ENCODE measurements at places on chromosomes 7 and 10. TPM values are rescaled to one million over a fixed set of nuclear protein-coding genes. Genes with fewer than 3 reads are reported as not detected.

DNA sequence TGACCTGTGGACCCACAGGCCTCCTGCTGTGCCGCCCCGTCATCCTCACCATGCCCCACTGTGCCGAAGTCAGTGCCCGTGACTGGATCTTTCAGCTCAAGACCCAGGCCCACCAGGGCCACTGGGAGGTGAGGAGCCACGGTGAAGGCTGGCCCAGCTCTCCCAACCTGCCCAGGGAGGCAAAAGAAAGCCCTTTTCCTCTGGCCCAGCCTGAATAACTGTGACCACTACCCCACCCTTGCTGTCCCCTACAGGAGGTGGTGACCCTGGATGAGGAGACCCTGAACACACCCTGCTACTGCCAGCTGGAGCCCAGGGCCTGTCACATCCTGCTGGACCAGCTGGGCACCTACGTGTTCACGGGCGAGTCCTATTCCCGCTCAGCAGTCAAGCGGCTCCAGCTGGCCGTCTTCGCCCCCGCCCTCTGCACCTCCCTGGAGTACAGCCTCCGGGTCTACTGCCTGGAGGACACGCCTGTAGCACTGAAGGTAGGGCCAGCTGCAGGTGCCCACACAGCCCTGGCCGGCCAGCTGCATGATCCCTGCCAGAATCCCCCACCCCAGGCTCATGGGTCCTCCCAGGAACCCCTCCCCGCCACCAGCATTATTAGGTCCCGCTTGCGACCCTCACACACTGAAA is 25.5 kb upstream of the SLC29A3 start:
- no peak for DNase-seq

GRCh38 chr10:37758074-37758473 is 99.3 kb downstream of the ZNF248 start:
- DNase-seq, result no peak

DNA sequence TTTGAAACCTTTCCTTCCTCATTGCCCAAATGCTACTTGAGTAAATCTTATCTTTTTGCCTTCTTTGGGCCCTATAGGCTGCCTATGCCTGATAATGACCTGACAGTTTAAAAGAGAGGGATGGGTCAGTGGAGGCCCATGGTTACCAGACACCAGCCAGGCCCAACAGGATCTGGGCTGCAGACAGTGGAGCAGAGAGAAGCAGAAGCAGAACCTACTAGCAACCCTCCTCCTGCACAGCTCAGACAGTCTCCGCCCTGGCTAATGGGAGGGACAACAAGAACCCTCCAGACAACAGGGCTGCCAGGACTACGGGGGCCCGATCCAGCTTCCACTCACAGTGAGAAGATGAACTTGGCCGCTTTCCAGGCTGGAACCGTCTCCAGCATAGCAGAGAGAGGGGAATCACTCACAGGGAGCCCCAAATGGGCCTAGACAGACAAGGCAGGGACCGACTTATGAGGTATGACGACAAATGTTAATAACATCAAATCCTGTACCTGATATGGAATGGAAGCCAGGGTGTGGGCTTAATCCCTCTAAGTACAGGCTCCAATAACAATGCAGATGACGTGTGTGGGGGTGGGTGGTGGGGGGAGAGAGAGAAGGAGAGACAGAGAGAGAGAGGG is 31.7 kb upstream of the DGKI start:
- DNase-seq, result no peak

- DNase-seq, result no peak
These were observed 316.4 kb downstream of the DNAJB6 start for GRCh38 chr7:157652954-157653826.

DNA sequence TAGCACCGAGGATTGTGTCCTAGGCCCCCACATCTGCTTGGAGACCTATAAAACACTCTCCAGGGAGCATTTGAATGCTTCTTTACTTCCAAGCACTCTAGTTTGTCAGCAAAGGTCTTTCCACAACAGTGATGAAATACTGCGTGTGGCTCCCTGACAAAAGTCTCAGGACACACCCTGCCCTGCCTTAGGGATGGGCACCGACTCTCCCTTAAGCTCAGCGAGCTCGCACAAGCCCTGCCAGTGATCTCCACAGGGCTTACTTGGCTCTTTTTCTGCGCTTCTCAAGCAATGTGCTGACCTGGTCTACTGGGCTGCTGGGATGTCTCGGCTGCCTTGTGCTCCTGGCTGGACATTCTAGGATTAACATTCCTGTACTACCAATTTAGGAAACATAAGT is 84.3 kb upstream of the MPP7 start:
- no peak for DNase-seq

GRCh38 chr10:71748671-71749191 is 24.6 kb downstream of the VSIR start:
- no peak for DNase-seq

DNA sequence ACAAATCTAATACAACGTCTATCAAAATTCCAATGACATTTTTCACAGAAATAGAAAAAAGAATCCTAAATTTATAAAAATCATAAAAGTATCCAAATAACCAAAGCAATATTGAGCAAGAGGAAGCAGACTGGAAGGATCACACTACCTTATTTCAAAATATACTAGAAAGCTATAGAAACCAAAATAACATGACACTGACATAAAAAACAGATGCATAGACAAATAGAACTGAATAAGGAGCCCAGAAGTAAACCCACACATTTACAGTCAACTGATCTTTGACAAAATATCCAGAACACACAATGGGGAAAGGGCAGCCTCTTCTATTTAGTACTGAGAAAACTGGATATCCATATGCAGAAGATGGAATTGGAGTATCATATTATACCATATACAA is 217.5 kb downstream of the MACC1 start:
- DNase-seq, result no peak

DNA sequence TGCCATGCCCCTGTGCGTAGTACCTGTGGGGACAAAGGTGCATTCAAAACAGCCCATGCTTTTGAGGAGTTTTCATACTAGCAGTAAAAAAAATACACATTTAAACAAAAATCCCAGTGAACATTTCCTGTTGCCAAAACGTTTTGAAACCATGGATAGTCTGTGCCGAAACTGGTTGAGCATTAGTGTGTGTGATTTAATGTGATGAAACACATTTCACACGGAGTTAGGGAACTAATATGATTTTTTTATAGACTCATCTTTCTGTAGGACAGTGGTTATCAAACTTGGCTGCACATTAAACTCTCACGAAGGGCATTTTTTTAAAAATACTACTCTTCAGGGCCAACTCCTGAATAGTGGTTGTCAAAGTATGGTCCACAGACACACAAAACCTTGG is 111.8 kb upstream of the CREB5 start:
- no peak for DNase-seq

DNA sequence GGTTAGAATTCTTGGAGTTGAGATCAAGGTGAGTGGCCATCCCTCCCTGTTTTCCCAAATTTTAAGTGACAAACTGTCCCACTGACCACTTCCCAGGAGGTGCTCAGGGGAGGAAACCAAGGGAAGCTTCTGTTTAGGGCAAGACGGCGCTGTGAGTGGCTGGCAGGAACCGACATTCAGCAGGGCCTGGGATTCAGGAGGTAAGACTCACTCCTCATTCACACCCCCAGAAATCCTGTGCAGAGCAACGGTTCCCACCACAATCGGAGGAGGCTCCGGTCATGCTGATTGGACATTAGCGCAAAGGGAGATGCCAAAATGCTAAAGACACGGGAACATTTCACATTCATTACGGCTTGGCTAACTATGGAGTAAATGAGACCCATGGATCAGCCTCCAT is 200.9 kb downstream of the GRID1 start:
- DNase-seq, result no peak

- DNase-seq, result no peak
These were observed 27.3 kb upstream of the AFAP1L2 start for GRCh38 chr10:114431414-114432135.

DNA sequence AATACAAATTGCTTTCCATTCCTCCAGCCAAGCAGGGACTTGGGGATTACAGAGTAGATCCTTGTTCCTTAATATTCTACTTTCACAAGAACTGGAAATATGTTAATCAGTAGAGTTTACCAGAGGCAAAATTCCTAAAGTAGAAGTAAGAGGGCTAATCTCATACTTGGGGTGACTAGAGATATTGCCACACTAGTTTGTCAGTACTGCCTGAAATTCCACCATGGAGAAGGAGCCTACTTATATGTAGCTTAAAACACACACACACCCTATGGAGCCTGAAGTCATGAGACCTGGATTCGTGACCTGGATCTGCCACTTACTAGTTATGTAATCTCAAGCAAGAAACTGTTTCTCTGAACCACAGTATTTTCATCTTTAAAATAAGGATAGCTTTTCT is 33.9 kb downstream of the STRIP2 start:
- DNase-seq, result no peak

DNA sequence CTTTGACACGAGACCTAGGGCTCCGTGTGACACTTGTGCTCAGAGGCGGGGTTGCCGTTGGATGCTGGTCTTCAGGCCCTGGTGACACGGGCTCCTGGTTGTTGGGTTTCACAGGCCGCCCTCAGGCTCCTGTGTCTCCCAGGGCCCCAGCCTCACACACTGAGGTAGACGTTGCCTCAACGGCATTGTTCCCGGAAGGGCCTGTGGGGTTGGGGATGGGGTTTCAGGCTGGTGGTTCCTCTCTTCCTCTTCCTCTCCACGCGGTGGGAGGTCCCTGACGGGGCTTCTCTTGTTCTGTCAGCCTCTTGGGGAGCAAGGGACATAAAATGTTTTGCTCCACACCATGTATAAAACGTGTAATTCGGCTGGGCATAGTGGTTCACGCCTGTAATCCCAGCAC is 125.1 kb downstream of the TRRAP start:
- DNase-seq, result no peak

DNA sequence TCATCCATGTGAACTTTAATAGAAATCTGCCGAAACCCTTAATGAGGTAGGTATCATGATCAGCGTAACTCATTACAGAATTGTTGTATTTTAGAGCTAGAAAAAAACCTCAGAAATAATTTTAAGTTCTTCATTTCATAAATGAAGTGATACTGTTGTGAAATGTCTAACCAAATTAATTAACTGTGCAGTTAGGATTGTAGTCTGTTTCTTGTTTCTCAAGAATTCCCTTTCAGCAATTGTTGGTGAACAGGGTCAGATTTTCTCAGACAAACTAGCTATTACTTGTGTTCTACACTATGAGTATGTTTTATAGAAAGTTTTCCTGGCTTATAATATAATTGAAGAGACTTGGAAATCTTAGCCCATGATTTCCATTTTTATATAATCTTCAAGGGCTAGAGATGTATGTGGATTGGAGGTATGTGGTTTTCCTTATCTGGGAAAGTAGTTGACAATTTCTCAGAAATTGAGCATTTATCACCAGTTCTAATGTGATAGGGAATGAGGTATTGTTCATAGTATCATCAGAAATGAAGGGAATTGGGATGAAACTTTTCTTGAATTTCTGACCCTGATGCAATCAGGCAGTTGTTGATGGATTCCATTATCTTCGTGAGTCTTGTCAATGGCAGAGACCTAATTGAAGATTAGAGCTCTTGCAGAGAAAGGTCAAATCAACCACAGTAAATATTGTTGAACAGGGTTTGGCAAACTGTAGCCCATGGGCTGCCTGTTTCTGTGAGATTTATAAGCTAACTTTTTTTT is 55.0 kb downstream of the ST7 start:
- DNase-seq, result no peak

Gene GHRHR
- polyA plus RNA-seq, result not detected

Gene SPDYE2B
- 0.31 TPM for polyA plus RNA-seq

Gene ECHDC3
- 9.9 TPM for polyA plus RNA-seq

Gene FAM24B
- polyA plus RNA-seq, result 3.9 TPM

Gene ST8SIA6
- polyA plus RNA-seq, result 0.67 TPM

Gene OR2A42
- 0.53 TPM for polyA plus RNA-seq

Gene COL17A1
- polyA plus RNA-seq, result 0.56 TPM

Gene ZNF735
- polyA plus RNA-seq, result not detected
